ENCODE measurements at places on chromosomes 3 and 15.

DNA sequence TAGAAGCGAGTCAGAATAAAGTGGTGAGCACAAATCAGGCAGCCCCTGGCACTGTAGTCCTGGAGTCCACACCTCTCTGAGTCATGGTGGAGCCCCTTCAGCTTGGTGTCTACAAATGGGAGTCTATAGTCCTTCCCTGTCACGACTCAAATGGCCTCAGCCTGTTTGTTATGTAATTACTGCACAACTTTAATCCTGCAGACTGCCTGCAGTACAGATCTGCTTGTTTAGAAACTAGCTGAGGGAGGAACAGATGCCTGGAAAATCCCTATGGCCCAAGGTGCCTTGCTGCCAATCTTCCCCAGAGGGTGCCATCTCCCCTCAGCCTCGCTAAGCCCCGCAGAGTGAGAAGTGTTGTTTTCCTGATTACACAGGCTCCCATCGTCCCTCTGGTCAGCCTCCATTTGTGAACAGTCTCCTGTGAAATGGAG, 3.9 kb upstream of the CXCR6 start:
- DNase-seq, result peak; percentile 2

- DNase-seq, result no peak
These were observed 21.8 kb upstream of the DAPK2 start for GRCh38 chr15:64068133-64068532.

DNA sequence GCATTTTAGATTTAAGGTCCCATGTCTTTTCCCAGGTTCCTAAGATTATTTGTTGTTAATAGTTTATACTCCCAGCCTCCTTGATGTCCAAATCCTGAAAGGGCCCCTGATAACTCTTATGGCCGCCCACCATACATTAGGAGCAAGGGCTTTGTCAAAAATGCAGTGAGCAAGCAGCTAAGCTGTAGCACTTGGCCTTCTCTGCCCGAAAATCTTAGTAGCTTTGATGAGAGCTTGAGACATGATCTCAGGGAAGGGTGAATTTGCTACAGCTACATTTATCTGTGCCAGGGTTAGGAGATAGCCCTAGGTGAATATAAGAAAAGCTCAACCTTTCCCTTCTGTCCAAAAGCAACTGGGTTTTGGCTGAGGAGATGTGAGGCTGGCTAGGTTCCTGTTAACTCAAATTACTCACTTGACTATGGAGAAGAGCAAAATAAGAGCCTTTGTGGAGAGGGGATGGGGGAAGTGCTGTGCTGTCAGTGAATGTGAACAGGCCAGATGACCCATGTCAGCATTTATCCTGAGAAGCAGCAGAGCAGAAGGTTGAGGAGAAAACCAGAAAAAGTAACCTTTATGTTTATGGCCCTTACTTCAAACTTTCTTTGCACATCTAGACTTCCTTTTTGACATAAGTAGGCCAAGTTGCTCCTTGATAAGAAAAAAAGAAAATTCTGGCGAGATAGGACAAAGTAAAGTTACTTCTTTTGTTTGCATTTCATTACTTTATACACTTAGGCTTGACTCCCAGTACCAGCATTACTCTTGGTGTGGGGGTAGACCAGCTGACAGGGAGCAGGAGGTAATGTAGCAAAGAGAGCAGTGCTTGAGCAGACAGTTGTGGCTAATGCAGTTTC, 21.1 kb downstream of the MAPK6 start:
- DNase-seq, result peak; percentile 48

GRCh38 chr3:15845475-15845874, 47.7 kb upstream of the ANKRD28 start:
- no peak for DNase-seq

DNA sequence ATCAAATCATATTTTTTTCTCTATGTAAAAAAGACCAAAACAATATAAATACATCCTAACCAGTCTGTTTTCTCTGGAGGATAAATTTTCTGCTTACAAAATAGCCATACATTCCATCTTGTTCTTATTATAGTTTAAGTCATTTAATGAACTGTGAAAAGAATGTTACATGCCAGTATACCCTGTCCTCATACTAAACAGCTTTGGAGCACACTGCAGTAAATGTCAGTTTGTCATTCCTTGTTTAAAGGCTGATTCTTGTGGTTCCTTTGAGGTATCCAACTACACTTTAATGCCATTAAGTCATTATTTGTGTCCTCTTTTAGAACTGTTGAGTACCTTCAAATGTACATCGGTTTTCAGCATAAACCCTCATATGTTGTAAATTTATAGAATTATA, 52.7 kb upstream of the DCBLD2 start:
- no peak for DNase-seq

DNA sequence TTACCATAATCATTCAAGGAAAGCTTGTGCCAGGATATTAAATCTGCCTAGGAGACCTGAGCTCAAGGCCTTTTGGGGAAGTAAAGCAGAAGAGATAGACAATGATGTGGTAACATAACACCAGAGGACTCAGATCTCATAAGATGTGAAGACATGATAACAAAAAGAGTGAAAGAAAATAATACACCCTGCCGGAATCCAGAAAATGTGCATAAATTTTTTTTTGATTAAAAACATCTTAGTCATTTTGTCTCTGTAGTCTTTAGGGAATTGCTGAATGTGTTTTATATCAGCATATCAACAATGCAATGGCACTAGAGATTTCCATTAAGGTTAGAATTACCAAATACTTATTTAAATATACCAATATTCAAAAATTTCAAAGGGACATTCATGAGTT, 326.8 kb upstream of the ROBO1 start:
- DNase-seq, result no peak

DNA sequence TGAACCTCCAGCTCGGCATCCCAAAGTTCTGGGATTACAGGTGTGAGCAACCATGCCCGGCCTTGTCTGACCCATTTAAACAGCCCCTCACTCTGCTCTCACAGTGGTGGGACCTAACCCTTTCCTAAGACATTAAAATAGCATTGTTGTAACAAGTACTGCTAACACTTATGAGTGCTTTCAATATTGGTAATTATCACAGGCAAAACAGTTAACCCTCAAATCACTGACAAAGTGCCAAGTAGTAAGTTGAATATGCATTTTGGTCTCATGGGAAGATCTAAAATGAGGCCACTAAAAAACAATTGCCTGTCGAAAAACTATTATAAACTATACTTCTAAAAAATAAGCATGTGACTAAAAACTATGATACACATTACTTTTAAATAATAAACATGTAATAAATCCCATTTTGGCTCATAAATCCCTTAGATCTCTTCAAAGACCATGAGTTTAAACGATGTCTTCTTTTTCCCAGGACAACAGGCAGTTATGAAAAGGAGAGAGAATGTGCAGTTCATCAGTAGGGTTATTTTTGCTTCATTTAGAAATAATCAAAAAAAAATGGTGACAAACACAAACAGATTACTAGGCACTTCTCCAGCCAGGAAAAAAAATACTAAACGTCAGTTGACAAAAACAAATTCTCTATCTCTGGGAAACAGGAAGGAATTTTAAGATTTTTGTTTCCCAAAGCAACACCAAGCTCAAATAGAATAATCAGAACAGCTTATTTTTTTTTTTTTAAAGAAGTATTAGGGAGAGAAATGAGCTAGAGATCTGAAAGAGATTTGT, 95.4 kb downstream of the RFTN1 start:
- DNase-seq, result no peak

- DNase-seq, result peak; percentile 79
These were observed 81.5 kb downstream of the SMAD3 start for GRCh38 chr15:67146875-67147381.

- no peak for DNase-seq
These were observed 159.2 kb upstream of the SLCO3A1 start for GRCh38 chr15:91694131-91694830.

DNA sequence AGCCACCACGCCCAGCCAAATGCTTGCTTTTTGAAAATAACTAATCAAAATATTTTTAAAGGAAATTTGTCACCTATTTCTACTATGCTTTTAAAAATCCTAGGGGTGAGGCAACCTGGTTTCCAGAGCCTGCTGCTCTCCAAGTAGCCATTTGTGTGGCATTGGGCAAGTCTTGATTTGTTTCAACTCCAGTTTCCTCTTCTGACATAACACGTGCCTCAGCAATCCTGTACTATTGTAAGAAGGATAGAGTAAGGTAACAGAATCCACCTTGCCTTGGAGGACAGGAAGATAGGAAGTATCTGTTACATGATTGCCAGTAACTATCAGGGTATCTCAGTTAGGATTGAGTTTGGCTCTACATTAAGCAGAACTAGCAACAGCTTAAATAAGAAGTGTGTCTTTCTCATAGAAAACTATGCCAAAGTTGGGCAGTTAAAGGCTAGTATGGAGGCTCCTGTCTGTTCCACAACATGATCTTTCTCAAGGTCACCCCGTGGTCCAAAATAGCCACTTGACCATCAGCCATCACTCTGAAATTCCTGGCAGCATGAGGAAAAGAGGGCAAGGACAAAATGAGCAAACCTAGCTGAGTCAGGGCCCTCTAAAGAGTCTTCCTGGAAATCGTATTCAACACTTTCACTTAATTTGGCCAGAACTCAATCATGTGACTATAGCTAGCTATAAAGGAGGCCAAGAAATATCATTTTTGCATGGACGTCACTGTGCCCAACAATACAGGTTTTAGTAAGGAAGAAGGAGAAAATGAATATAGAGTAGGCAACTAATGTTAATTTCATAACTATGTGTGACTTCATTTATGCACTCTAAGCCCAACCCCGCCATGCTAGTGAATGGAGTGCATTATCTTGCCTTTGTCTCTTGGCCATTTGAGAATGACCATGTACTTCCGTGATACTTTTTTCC, 66.1 kb downstream of the HMG20A start:
- no peak for DNase-seq

- peak; percentile 97 for DNase-seq
These were observed at the start of the genes ANAPC13 and CEP63 for GRCh38 chr3:134485718-134486576. ANAPC13 (minus strand) TSS chr3:134485985; CDS start chr3:134482904, 3,081 bp downstream. CEP63 (plus strand) TSS chr3:134486057; CDS start chr3:134495321, 9,264 bp downstream.

DNA sequence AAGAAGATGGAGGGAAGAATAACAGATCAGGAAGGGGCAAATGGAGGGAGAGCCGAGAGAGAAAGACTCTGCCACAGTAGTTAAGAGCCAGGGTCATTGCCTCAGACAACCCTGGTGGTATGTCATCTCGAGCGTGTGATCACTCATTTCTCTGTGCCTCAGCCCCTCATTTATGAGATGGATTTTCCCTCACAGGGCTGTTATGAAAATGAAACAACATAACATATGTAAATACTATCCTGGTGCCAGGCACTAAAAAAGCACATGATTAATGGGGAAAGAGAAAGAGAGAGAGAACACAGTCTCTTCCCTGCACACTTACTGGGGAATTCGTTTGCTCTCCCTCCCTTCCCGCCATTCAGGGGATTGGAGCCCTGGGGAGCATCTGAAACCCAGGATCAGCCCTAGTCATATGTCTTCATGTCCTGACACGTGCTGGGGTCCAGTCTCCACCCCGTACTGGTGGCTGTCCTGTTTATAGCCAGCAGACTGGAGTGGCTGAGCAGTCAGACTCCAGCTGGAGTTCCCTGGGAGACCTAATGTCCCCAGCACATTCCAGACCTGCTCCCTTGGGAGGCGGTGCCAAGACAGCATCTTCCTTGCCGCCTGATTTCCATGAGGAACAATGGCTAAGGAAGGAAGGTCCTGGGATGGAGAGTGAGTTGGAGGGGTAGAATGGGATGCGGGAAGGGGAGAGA, 14.7 kb upstream of the AMOTL2 start:
- DNase-seq, result peak; percentile 55

GRCh38 chr3:114565216-114565615, 271.4 kb downstream of the TIGIT start:
- DNase-seq, result no peak

GRCh38 chr15:80309769-80310384, 57.9 kb upstream of the CTXND1 start:
- peak; percentile 19 for DNase-seq

DNA sequence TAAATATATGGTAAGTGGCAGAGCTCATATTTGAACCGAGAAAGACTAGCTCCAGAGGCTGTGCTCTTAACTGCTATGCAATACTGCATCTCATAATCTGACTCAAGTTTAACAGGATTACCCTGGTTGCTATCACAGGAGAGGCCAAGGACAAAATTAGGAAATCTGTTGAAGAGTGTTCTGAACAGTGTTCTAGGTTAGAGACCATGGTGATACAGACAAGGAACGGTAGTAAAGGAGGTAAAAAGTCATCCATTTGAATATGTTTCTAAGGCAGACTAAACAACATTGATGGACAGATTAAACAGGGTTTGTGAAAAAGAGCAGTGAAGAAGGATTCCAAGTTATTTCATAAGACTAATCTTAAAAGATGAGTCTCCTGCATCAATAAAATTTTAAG, 22.1 kb downstream of the PLOD2 start:
- DNase-seq, result no peak

GRCh38 chr3:10778492-10779292, 37.3 kb upstream of the SLC6A11 start:
- no peak for DNase-seq

GRCh38 chr3:143037867-143038266, 36.5 kb downstream of the U2SURP start:
- no peak for DNase-seq

GRCh38 chr3:37988931-37989525, 1.6 kb upstream of the VILL start:
- no peak for DNase-seq

DNA sequence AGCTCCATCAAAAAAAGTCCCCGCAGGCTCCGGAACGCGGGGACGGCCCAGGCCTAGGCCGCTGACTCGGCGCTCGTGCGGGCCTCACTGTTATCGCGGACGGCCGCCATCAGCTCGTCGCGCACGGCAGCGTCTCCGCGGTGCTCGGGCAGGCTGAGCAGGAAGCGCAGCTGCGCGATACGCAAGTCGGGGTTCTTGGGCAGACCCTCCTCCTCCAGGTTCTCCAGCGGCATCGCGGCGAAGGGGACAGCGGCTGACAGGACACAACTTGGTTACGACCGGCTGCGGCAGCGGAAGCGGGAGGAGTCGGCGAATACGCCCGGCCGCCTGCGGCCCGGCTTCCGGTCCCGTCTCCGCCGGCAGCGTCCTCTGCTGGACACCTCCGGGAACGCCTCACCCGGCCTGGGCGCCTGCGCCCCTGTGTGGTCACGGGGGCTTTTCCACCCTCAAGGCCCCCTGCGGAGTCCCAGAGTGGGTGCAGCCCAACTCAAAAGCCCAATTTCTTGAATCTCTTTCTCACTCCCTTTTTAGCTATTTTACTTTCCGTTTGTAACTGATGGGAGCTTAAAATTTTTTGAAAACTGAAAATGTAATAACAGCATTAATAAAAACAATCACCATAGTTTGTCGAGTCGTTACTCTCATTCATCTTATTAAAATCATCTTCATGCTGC, at the start of gene PSMD6:
Gene PSMD6 (minus strand): TSS at position 308 of the 674 bp plus-strand sequence. CDS start 75 bp downstream, at position 233.
- peak; percentile 93 for DNase-seq

- no peak for DNase-seq
These were observed 443.9 kb upstream of the TBL1XR1 start for GRCh38 chr3:177641206-177641605.

DNA sequence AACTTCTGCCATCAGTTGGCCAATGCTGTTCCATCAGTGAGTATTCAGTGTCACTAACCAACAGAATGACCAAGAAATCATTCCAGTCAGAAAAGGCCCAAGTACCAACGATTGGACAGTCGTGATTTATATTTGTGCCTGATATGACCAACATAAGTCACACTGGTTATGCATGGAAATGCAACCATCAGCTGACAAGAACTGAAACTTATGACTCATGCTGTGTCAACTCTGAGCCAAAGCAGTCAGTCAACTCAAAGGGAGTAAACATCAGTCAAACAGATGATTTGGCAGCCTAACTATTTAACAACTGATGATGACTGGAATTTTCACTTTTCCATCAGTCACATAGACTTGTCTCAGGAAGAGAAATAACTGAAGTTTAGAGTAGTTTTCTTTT, 142.4 kb downstream of the ANXA2 start:
- peak; percentile 93 for DNase-seq
